ENCODE measurements at places on chromosomes 5 and 9.

GRCh38 chr9:11045589-11045988 lies 432.8 kb upstream of the PTPRD start:
- DNase-seq: no peak

GRCh38 chr9:116209414-116210116 lies 56.0 kb downstream of the PAPPA start:
- DNase-seq: no peak

DNA sequence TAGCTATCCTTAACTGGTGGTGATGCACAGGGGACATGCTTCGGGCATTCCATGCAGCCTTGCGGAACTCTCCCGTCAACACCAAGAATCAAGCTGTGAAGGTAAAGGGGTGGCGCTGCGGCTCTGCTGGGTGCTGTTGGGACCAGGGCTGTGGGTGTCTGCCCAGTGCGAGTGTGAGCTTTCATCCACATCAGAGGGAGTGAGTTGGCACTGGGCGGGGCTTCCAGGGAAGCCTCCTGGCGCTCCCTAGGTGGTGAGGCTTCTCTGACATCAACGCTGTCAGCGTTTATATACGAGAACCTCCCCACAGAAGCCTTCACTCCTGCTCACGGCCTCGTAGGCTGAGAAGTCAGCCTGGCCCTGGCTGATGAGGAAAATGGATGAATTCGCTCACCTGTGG lies 11.7 kb downstream of the ARPC5L start:
- DNase-seq: no peak

GRCh38 chr5:1735320-1735970 lies 64.2 kb downstream of the MRPL36 start:
- DNase-seq: no peak

- DNase-seq: no peak
Observed at GRCh38 chr9:106479679-106480078, 383.3 kb upstream of the ZNF462 start.

Data from GM12891 (cell line).